ENCODE measurements at places on chromosomes 13 and 19. TPM values are rescaled to one million over a fixed set of nuclear protein-coding genes. Genes with fewer than 3 reads are reported as not detected.

- no peak overlapping the region for H3K4me3 ChIP-seq
- H3K4me1 ChIP-seq, result peaks cover 5% of the 10 kb centered on the region
- no peak for DNase-seq
- no peaks in the 10 kb centered on the region for H3K36me3 ChIP-seq
Observed at GRCh38 chr19:34932494-34932893, 5.8 kb downstream of the ZNF30 start.

GRCh38 chr13:24747248-24748060 is 16.5 kb upstream of the RNF17 start:
- no peaks in the 10 kb centered on the region for H3K4me1 ChIP-seq
- no peak for DNase-seq
- H3K36me3 ChIP-seq, result no peaks in the 10 kb centered on the region

- H3K27ac ChIP-seq, result no peak overlapping the region
- no peaks in the 10 kb centered on the region for H3K36me3 ChIP-seq
- DNase-seq, result peak; percentile 87
Observed at GRCh38 chr19:1279782-1280341, 4.5 kb downstream of the FAM174C start.

SHISA2 gene
- 0.35 TPM for total RNA-seq

RCBTB2 gene
- 5.0 TPM for total RNA-seq

CD79A gene
- 1.00 TPM for total RNA-seq
